Renal cortex interstitium (tissue), 15 donors: ENCODE measurements at places on chromosomes 1 and 21.
A peak's percentile ranks its signal among the peaks of the same experiment; 100 is the strongest.

DNA sequence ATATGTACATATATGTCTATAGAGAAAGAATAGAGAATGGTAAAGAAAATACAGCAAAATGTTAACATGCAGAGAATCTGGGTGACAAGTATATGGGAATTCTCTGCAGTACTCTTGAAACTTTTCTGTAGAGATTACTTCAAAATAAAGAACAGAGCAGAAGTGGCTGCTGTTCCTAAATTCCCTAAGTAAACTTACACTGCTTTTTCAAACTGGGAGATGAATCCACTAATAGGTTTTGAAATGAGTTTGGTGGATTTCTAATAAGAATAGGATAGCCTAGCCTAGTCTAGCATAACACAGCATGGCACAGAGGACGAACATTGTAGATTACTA, 450 bp upstream of the CR2 start:
- no peak for DNase-seq

DNA sequence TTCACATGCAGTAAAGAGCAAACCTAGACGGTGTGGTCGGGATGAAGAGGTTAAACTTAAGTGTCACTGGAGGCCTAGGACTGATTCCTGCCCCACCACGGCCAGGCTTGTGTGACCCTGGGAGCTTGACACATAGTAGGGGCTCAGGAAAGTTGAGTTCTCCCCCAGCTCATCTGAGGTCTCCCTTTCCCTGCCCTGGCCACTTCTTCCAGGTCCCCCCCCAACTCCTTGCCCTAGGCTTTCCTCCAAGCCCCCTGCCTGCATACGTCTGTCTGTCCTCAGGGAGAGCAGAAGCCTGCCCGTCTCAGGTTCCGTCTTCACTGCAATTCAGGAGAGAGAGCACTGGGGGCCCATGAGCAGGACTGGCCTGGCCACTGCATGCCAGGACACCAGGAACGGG, 225.8 kb downstream of the PTPRU start:
- DNase-seq: no peak

DNA sequence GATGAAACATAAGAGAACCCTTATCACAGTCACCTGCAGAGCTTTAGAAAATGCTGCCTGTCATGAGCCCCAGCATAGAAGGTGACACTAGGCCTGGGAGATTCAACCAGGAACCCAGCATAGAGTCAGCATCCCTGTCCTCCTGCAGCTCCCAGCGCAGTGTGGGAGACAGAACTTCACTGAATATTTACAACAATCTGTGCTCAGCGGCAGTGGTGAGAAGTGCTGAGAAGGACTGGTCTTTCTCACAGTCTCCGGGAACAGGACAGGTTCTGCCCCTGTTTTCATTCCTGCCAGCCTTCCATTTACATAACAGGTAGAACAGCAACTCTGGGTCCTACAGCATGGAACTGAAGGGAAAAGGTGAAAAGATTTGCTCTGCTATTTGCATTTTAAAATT, 83.5 kb upstream of the GADD45A start:
- DNase-seq: no peak

DNA sequence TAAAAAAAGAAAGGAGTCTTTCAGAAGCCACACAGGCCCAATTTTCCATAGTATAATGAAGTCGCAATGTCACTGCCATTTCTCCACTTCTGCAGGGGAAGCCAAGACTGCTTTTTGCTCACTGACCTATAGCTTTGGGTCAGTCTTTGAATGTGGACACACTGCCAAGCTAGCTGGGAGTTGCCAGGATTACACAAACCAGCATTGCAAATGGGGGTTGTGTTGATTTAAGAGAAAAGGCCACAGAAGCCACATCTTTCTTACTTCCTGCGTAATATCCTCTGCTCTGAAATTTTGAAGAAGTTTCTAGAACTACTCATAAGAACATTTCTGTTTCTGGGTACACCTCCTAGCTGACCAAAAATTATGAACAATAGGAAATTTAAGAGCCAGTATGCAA, 45.8 kb upstream of the SAMSN1 start:
- no peak for DNase-seq

DNA sequence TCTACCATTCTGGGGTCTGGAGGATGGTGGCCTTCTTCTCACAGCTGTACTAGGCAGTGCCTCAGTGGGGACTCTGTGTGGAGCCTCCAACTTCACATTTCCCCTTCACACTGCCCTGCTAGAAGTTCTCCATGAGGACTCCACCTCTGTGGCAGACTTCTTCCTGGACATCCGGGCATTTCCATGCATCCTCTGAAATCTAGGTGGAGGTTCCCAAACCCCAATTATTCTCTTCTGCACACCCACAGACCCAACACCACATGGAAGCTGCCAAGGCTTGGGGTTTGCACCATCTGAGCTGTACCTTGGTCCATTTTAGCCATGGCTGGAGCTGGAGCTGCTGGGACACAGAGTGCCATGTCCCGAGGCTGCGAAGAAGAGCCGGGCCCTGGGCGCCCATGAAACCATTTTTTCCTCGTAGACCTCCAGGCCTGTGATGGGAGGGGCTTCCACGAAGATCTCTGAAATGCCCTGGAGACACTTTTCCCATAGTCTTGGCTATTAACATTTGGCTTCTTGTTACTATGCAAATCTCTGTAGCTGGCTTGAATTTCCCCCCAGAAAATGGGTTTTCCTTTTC, 170.5 kb downstream of the FOXD2 start:
- DNase-seq: no peak

DNA sequence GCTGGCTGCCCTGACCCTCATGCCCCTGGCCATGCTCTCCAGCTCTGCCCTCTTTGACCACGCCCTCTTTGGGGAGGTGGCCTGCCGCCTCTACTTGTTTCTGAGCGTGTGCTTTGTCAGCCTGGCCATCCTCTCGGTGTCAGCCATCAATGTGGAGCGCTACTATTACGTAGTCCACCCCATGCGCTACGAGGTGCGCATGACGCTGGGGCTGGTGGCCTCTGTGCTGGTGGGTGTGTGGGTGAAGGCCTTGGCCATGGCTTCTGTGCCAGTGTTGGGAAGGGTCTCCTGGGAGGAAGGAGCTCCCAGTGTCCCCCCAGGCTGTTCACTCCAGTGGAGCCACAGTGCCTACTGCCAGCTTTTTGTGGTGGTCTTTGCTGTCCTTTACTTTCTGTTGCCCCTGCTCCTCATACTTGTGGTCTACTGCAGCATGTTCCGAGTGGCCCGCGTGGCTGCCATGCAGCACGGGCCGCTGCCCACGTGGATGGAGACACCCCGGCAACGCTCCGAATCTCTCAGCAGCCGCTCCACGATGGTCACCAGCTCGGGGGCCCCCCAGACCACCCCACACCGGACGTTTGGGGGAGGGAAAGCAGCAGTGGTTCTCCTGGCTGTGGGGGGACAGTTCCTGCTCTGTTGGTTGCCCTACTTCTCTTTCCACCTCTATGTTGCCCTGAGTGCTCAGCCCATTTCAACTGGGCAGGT, 3.8 kb downstream of the GPR61 start:
- DNase-seq: no peak

DNA sequence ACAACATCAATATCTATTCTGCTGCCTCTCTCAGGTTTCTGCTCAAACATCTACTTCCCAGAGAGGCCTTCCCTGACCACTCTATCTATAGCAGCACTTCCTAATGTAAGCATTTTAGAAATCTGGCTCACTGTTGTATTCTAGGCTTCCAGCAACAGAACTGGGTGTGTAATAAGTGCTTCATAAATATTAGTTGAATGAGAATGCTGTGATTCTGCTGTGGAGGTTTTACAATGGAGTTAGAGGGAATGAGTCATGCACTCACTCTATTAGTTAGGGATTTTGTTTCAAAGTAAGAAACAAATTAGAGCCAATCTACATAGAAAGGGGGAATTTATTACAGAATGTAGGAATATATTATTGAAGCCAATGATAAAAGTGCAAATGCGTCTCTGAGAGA, 38.6 kb upstream of the SLC35F3 start:
- DNase-seq: no peak

DNA sequence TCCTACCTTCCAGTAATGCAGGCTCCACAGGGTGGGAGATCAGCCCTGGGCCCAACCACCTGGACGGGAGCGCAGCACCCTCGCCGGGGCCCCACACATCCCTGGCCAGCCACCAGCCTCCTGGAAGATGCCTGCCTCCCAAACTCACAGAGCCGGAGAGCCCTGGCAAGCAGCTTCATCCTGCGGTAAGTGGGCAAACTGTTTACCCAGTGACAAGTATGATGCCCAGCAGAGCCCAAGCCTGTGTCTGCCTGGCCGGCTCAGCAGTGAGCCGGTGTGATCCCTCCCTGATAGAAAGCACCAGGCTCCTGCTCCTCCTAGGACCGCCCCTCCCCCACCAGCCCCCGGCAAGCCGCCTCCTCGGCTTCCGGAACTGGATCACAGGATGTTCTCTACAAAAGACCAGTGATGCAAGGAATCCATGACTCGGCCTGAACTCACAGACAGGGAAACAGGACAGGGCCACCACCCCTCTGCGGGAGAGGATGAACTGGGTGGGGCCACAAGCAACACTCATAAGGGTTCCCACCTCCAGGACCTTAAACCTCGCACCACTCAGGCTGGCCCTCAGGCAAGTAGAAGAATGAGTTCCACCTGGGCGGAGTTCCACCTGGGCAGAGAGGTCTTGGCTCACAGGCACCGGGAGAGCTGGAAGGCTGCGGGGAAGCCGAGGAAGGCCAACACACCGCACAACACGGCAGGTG, 7.9 kb downstream of the ACOT7 start:
- peak; percentile 38 for DNase-seq

DNA sequence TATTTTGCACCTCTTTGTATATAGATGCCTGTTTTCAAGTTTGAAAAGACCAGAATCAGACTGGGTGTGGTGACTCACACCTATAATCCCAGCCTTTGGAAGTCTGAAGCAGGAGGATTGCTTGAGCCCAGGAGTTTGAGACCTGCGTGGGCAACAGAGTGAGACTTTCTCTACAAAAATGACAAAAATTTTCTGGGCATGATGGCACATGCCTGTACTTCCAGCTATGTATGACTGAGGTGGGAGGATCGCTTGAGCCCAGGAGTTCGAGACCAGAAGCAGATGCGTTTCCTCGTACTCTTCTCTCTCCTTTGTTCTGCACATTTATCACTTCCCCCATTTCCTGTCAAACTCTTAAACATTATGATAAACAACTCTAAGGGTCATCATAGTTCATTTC, 310.0 kb upstream of the SNX7 start:
- no peak for DNase-seq

GRCh38 chr21:16834791-16835190, 678.1 kb upstream of the CXADR start:
- no peak for DNase-seq

- no peak for DNase-seq
These were observed 13.2 kb upstream of the CTSE start for GRCh38 chr1:206036663-206037455.

DNA sequence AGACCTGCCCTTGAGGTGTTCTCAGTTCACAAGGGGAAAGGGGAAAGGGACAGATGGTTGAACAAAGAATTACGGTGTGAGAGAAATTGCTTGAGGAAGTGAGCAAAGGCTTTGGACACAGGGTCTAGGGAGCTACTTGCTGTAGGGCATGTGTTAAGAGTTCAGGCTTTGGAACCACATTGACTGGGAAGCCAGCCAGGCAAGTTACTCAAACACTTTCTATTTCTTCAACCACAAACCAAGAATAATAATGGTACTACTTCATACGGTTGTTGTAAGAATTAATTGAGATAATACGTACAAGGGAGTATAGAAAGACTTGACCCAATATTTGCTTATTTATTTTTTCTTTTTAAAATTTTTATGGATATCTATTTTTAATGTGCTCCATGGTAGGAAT, 26.6 kb downstream of the AK4 start:
- no peak for DNase-seq

DNA sequence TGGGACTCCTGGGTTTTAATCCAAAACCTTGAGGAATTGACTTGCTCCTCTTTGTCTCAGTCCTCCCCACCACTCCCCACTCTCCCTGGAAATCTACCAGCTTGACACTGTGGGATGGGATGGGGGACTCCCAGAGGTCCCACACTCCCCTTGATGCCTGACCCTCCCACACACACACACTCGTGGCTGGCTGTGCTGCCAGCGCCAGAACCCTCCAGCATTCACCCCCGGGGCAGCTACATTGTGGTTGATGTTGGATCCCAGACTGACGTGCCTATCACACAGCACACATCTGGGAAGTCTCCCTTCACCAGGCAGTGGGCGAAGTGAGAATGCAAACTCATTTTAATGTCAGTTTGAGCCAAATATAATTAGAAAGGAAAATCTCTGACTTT, 10.0 kb downstream of the KIRREL1 start:
- DNase-seq: no peak

DNA sequence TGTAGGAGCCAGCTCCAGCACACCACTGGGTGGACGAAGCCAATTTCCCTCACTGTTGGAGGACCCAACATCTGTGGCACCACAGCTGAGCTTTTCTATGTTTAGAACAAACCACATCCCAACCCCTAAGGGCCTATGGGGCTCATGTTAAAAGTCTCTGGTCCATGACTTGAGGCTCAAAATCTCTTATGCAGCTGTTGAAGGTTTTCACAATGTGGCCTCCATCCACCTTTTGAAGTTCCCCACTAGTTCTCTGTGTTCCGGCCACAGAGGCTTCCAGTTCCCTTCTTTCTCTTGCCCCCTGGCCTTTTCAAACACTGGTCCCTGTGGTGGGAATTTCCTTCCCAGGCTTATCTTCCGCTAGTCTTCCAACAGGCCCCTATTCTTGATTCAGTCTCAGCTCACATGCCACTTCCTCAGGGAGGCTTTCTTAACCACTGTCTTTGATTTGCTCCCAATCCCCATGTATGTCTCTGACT, 3.9 kb upstream of the IFNLR1 start:
- no peak for DNase-seq

- no peak for DNase-seq
These were observed 193.4 kb upstream of the LMO4 start for GRCh38 chr1:87135329-87135712.

DNA sequence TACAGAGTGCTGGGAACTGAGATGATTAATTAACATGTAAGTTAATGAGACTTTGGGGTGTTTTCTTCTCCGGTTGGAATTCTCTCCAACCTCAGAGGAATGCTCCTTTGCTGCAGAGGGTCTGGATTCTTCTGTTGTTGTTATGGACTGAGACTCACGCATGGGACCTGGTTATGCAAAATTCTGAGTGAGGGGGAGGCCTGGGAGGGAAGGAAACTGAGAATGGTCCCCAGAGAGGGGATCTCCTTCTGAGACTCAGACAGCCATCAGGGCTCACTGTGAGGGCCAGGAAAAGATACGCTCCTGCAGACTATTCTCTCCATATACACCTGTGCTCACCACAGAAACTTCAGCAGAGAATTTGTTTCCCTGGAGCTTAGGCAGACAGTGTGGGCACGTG, 56.3 kb downstream of the HTR6 start:
- DNase-seq: no peak

DNA sequence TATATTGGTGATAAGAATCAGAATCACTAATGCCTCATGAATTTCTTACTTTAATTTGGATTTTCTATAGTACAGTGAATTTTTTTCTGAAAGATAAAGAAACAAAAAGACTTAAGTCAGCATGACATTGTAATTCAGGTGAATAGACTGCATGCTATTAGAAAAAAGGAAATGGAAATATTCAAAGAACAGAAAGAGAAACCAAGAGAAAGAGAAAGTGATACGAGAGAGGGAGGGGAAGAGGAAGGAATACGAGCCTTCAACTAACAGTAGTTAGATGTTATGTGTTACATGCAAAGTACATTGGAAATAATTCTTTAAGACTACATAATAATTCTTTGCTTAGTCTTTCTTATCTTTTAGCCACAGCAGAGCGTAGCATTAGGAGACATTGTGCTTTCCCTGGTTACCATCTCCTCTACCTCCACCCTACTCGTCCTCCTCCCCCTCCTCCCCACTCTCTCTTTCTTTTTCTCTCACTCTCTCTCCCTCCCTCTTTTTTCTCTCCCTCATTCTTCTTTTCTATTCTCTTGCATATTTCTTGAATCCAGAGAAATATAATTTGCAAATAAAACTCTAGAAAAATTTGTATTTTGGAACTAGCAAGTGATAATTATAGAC, 46.4 kb upstream of the ADGRL4 start:
- DNase-seq: no peak
